Activated CD4-positive, alpha-beta T cell treated with anti-CD3 and anti-CD28 coated beads for 1 hour (primary cell): ENCODE measurements at places on chromosomes 16 and 17.
A peak's percentile ranks its signal among the peaks of the same experiment; 100 is the strongest.

DNA sequence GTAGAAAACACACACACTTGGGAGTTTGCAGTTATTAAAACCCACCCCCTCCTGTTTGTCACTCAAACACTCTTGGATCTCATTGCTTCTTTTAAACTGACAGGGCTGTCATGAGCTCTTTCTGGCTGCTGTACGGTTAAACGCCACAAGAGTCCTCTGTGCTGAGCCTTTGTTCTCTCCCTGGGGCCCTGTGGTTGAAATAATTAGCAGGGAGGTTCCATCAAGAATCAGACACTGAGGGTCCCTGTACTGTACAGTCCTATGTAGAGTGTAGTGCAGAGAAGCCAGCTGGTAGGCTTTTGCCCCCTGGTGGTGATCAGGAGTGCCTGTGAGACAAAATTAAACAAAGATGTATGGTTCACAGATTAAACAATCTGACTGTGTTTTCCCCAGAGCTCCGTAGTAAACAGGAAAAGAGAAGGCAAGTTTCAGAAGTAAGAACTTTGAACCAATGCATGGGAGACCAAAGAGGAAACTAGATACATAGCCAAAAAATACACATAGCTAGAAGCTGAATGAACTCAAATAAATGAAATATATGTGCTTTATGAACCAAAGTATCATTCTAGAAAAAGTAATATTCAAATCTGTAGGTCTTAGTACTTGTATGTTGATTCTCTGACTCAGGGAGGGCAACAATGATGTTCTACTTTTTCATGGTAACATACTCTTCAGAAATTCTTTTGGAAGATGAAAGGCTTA is 1.4 kb upstream of the SSH2 start:
- DNase-seq: peak; percentile 58

DNA sequence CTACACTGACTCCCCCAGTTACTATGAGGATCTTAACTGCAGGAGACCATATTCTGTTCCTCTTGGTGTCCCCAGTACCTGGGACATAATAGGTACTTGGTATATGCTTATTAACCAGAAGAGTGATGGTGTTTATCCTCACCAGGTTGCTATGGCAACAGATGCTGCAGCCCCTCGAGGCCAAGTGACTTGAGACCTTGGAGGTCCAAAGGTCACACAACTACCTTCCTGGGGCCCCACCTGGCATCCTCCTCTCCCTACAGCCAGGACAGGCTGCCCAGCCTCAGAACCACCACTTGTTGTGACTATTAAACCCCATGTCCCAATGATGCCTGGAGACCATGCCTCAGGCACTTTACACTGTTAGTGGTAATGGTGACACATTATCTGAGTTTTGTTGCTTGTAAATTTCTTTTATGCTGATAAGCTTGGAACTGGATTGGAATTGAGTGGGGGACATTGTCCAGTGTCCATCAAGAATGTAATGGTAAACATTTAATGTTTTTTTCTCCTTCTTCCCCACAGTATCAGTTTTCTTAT is 189.4 kb downstream of the CCDC182 start:
- DNase-seq: no peak

DNA sequence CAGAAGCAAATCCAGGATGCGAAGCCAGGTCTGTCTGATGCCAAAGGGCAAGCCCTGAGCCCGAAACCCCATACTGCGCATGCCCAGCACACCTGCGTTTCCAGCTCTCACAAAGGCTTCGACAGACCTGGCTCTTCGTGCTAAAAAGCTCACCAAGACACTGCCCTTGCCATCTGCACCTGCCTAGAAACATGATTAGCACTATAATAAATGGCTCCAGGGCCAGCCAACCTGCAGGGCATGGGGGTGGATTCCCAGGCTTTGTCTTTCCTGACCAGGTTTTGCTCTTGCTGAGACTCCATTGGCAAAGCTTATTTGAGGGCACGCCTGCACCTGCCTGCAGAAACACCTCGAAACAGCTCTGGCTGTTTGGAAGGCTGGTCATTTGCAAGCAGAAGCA is 14.4 kb upstream of the PLD6 start:
- no peak for DNase-seq

GRCh38 chr17:35372846-35373533 is 431 bp downstream of the SLFN11 start:
- DNase-seq: no peak

GRCh38 chr16:84144209-84144858 is 643 bp downstream of the HSDL1 start:
- peak; percentile 11 for DNase-seq

- no peak for DNase-seq
Observed at GRCh38 chr17:58517378-58517927, 3.0 kb upstream of the MTMR4 start.

GRCh38 chr16:72287649-72288048 is 115.7 kb upstream of the PMFBP1 start:
- no peak for DNase-seq

GRCh38 chr16:68707340-68708152 is 29.5 kb upstream of the CDH1 start:
- no peak for DNase-seq

GRCh38 chr16:75110637-75111513 is 5.7 kb downstream of the LDHD start:
- DNase-seq: peak; percentile 70

DNA sequence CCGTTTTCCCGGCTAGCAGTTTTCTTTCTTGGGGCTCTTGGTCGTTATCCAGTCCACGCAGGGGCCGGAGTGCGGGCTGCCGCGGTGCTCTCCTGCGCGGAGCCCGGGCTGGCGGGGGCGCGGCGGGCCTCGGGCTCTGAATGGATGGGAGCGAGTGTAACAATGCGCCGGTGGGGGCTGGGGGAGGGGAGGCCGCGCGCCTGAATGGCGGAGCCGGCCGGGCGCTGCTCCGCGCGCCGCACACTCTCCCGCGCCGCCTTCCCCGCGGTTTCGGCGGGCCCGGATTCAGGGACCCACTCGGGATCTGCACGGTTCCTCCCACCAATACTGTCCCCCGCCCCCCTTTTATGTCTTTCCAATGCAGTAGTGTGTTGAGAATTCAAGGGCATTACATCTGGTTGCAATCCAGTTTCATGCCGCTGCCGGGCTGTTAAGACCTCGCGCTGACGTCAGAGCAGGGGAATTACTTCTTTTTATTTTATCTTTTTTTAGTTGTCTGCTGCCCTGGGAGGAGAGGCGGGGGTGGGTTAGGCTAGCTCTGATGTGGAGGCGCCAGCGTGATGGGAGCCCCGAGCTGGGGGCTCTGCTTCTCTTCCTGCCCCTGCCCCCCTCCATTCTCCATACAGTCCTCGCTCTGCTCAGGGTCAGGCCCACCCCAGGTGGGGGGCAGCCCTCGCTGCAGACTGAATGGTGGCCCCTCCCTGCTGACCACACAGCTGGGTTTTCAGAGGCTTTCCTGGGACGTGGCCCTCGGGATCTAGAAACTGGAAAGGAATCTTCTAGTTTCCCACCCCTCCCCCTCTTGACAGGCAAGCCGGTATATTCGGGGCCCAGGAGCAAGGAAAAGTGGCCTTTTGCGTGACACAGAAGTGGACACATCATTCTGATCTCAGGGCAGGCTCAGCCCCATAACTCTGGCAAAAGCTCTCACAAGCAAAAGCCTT is 1.8 kb downstream of the RAI1 start:
- DNase-seq: peak; percentile 43

DNA sequence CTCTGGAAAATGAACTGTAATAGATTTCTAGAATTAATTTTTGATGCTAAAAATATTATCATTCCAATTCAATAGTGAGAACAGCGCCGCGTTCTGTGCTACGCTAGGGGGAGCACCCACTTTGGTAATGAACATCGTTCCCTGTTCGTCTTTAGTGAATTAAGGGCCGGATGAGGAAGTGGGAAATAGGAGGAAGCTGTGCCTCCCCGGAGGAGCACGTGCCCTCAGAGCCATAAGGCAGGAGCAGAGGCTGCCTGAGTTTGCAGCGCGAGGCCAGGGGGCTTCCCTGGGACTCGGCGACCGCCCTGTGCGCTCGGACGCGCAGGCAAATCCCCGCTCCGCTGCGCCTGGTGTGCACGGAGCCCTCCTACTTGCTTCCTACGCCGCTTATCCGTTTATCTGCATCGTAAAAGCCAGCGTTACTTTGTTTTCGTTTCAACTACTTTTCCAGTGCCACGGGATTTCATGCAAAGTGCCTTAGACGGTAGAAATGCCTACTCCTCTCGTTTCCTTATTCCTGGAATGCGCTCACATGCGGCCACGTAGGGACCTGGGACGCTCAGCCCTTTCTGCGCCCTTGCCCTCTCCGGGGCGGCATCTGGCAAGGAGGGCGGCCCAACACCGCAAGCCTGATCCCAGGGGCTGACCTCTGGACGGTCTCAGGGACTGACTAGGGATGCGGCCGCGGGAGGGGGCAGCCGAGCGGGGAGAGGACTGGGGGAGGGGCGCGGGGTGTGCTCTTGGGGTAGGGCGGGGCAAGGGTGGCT is 76.4 kb downstream of the KCNJ12 start:
- DNase-seq: no peak

GRCh38 chr17:6648181-6648580 is 3.2 kb downstream of the MED31 start:
- DNase-seq: no peak

DNA sequence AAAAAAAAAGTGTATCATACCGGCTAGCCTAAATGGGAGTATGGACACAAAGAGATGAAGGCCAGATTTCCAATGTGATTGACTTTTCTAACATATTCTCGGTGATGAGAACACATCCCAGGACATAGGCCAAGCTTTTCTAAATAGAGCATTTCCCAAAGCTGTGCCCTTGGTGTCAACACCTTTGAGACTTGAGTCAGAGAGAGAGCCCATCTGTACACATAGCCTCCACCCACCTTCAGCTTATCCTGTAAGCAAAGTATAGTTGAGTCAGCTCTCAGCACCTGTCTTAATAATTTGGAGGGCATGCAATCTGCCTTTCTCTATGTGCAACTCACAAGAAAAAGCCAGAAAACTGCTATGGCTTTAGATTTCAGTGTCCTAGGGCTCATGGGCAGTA is 42.7 kb downstream of the SOX9 start:
- no peak for DNase-seq

DNA sequence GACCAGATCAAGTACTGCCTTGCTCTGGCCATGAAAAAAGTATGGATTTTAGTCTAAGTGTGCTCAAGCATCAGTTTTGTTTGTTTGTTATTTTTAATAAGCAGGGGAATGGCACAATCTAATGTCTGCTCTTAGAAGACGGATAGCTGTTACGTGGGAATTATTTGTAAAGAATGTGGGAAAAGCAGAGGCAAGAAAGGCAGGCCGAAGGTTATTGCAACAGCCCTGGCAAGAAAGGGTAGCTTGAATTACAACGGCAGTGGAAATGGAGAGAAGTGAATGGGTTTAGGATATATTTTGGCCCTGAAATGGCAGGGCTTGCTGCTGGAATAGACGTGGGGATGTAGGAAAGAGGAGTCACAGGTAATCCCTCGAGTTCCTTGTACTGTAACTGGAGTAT is 987 bp upstream of the HASPIN start:
- no peak for DNase-seq

- no peak for DNase-seq
Observed at GRCh38 chr16:87754535-87754934, 11.3 kb downstream of the KLHDC4 start.

- DNase-seq: no peak
Observed at GRCh38 chr17:12046786-12047185, 26.1 kb downstream of the MAP2K4 start.

- DNase-seq: no peak
Observed at GRCh38 chr16:25014500-25015147, 545 bp downstream of the ARHGAP17 start.

GRCh38 chr17:72173499-72174116 is 52.8 kb downstream of the SOX9 start:
- no peak for DNase-seq

DNA sequence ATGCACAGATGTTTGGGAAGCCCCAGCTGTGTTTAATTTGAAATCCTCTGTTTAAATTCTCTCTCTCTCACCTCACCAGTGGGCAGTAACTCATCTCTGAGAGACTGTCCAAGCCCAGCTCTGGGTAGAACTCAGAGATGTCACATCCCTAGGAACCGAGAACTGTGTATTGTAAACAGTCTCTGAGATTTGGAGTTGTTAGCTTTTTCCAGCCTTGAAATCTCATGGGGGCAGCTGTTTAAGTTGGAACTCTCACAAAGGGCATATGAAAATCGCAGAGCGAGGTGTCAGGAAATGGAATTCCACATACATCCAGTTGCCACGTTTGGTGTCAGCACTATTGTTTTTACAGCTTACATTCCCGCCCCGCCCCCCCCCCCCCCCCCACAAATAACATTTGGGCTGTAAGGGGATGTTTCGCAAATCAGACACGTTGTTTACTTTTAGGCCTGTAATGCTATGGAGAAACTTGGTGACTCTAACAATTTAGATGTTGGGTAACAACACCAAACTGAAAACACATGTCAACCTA is 34.3 kb downstream of the VPS35L start:
- no peak for DNase-seq

- no peak for DNase-seq
Observed at GRCh38 chr16:51141106-51141505, 10.0 kb downstream of the SALL1 start.

DNA sequence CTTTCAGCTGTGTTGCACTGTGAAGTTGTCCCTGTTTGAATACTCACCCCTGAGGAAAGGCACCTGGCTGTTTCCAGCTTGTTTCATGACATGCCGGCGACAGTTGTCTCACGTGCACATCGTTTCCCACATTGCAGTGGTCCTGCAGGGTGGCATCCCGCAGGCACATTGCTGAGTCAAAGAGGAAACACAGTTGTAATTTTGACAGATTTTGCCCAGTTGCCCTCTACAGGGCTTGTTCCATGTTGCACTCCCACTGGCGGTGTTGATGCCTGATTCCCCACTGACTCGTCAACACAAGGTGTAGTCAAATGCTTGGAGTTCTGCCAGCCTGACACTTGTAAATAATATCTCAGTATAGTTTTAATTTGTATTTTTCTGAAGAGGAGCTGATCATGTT is 23.8 kb downstream of the EPN2 start:
- no peak for DNase-seq

GRCh38 chr17:55456307-55457240 is 34.9 kb upstream of the MMD start:
- DNase-seq: no peak

- DNase-seq: no peak
Observed at GRCh38 chr16:50548909-50549560, 839 bp downstream of the NKD1 start.

DNA sequence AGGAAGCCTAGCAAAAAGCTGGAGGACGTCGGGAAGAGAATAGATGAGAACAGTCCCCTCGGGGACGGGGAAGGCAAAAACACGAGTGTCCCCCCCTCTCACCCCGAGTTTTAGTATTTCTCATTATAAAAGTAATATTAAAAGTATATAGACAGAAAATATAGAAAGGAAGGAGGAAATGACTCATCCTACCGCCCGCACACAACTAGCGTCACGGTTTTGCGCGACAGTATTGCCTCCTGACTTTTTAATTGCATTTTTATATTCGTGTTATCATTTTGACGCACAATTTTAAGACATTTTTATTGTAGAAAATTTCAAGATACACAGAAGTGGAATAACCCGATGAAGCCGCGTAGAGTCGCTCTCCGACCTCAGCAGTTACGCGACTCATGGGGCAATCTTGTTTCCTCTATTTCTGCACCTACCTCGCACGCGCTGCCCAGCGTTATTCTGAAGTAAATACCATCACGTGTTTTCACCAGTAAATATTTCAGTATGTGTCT is 652 bp upstream of the SLC25A19 start:
- DNase-seq: peak; percentile 55
